GM12878 (cell line): ENCODE measurements at places on chromosomes 4 and X. TPM values are rescaled to one million over a fixed set of nuclear protein-coding genes. Genes with fewer than 3 reads are reported as not detected.

GRCh38 chrX:96861661-96862060 is 22.0 kb upstream of the RPA4 start:
- H3K4me3 ChIP-seq = no peak overlapping the region
- H3K36me3 ChIP-seq = no peaks in the 10 kb centered on the region
- no peaks in the 10 kb centered on the region for H3K4me1 ChIP-seq
- H3K27ac ChIP-seq = no peak overlapping the region
- no peaks in the 10 kb centered on the region for H3K27me3 ChIP-seq
- no peak for DNase-seq

NKX3-2 gene
- polyA plus RNA-seq = not detected in 2 replicates

RHOXF1 gene
- polyA plus RNA-seq = not detected in 2 replicates

AMBN gene
- not detected in 2 replicates for polyA plus RNA-seq

SSX7 gene
- not detected in 2 replicates for polyA plus RNA-seq

DNA sequence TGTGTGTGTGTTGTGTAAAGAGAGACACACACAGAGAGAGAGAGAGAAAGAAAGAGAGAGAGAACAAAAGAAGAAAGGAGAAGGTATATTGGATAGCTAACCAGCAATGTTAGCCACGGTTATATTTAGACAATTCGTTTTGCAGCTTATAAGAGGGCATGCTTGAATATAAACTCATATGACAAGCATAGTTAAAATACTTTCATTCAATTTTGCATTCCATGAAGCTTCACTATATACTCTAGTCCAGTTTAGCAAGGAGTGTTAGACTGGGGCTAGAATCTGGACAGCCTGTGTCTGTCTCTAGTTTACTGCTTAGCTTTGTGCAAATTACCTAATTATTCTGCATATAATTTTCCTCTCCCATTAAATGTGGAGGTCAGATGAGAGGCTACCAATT is 525.9 kb upstream of the ZFP42 start:
- H3K36me3 ChIP-seq = no peaks in the 10 kb centered on the region
- H3K27ac ChIP-seq = no peak overlapping the region
- no peaks in the 10 kb centered on the region for H3K4me1 ChIP-seq
- no peaks in the 10 kb centered on the region for H3K27me3 ChIP-seq
- no peak overlapping the region for H3K4me3 ChIP-seq
- no peak for DNase-seq

DNA sequence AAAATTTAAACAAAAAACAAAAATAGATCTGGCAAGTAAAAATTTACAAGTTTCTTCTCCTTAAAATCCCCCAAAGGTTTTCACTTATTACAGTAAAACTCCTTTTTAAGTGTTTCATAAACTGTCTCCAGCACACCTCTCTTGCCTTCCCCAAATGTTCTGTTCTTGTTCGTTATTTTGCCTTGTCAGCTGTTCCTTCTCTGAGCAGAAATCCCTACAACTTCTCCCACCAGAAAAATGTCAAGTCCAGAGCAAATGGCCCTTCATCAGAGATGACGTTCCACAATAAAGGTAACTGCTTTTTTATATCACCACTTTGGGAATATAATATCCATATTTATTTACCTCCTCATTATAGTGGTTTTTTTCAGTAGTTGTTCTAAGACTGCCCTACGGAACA is 432.1 kb downstream of the ADAM29 start:
- no peak for DNase-seq
- H3K36me3 ChIP-seq = no peaks in the 10 kb centered on the region
- H3K27ac ChIP-seq = no peak overlapping the region
- H3K4me3 ChIP-seq = no peak overlapping the region
- H3K27me3 ChIP-seq = no peaks in the 10 kb centered on the region
- no peaks in the 10 kb centered on the region for H3K4me1 ChIP-seq

DNA sequence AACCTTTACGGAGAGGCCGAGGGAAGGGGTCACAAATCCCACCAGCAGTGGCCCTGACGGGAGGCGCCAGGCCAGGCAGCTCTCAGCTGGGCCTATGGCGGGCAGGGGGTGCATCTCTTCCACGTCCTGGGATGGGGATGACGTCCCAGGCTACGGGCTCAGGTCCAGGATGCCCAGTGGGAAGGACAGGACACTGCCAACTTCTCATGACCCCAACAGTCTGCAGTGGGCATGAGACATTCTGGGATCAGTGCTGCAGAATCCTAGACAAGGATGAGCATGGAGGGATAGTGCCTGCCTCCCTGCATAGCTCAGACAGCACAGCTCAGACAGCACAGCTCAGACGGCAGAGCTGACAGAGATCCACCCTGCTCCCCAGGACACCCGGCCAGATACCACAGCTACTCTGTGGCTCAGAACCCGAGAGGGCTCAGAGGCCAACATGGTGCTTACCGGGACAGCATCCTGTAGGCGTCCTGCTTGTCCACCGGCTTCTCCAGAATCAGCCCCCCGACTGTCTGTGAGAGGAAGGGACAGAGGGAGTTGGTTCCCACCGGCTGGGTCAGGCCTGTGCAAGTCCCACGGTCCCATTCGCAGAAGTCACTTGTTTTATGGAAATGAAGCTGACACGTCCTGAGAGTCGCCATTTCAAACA is 17.3 kb downstream of the ASMTL start:
- peaks cover 29% of the 10 kb centered on the region for H3K36me3 ChIP-seq
- H3K27me3 ChIP-seq = no peaks in the 10 kb centered on the region
- no peak overlapping the region for H3K4me3 ChIP-seq
- DNase-seq = no peak
- no peaks in the 10 kb centered on the region for H3K4me1 ChIP-seq

- no peaks in the 10 kb centered on the region for H3K36me3 ChIP-seq
- no peak overlapping the region for H3K4me3 ChIP-seq
- H3K27me3 ChIP-seq = no peaks in the 10 kb centered on the region
These were observed 40.4 kb upstream of the PGK1 start for GRCh38 chrX:78063687-78064086.

CNGA1 gene
- 5.1 and 5.7 TPM in 2 replicates for polyA plus RNA-seq

PCDH18 gene
- 0.73 and 1.0 TPM in 2 replicates for polyA plus RNA-seq

GRCh38 chr4:85419103-85419502 is 55.8 kb upstream of the ARHGAP24 start:
- H3K36me3 ChIP-seq = no peaks in the 10 kb centered on the region
- H3K27ac ChIP-seq = no peak overlapping the region
- no peak overlapping the region for H3K4me3 ChIP-seq
- H3K27me3 ChIP-seq = 0 out of 2 replicates have a peak, but pooled peaks cover 1% of the 10 kb centered on the region

SMPX gene
- not detected in 2 replicates for polyA plus RNA-seq

NDP gene
- not detected in 2 replicates for polyA plus RNA-seq

DNA sequence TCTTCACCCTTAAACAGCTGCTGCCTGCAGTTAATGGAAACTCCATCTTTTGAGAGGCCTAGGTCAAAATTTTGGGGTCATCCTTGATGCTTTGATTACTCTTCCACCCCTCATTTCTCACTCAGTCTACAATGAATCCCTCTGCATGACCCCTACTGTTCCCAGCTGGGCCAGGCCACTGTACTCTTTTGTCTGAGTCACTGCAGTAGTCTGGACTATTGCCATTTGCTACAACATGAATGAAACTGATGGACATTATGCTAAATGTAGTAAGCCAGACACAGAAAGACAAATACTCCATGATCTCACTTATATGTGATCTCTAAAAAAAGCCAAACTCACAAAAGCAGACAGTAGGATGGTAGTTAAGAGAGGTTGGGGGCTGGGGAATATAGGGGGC is 28.3 kb downstream of the STK32B start:
- H3K36me3 ChIP-seq = no peaks in the 10 kb centered on the region
- H3K4me1 ChIP-seq = no peaks in the 10 kb centered on the region
- H3K27ac ChIP-seq = no peak overlapping the region

DCAF8L2 gene
- polyA plus RNA-seq = not detected in 2 replicates

TBCK gene
- 21.1 and 21.9 TPM in 2 replicates for polyA plus RNA-seq
